ENCODE measurements at places on chromosomes 7 and 10.

- no peak for DNase-seq
These were observed 132.7 kb downstream of the PRPF18 start for GRCh38 chr10:13719425-13719824.

- no peak for DNase-seq
These were observed 14.4 kb downstream of the HERPUD2 start for GRCh38 chr7:35680403-35681013.

DNA sequence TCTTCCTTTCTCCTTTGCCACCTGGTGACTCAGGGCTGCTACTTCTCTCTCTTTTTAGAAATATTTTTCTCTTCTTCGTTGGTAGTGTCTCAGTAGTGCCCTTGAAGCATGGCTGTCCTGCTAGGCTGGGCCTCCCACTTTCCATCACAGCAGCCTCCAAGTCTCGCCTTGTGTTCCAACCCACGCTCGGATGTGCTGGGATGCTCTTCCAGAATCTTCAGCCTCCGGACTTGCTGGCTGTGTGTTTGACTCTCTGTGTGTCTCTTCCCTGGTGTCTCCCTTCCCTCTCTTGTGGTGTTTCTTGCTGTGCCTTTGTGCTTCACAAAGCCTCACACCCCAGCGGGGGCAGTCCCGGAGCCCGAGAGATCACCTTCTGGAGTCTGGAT lies 100.5 kb downstream of the INPP5A start:
- DNase-seq: no peak

- DNase-seq: no peak
These were observed 50.8 kb downstream of the ALOX5 start for GRCh38 chr10:45424668-45425404.

- no peak for DNase-seq
These were observed 82.4 kb downstream of the PHYHIPL start for GRCh38 chr10:59258890-59259289.

- no peak for DNase-seq
These were observed 21.3 kb downstream of the STMP1 start for GRCh38 chr7:135683609-135684008.

- DNase-seq: no peak
These were observed 253.2 kb upstream of the SEMA3A start for GRCh38 chr7:84447636-84448293.

GRCh38 chr7:142992427-142992826 lies 30.3 kb upstream of the KEL start:
- no peak for DNase-seq

- DNase-seq: no peak
These were observed 55.1 kb downstream of the IFIT5 start for GRCh38 chr10:89469517-89469916.

DNA sequence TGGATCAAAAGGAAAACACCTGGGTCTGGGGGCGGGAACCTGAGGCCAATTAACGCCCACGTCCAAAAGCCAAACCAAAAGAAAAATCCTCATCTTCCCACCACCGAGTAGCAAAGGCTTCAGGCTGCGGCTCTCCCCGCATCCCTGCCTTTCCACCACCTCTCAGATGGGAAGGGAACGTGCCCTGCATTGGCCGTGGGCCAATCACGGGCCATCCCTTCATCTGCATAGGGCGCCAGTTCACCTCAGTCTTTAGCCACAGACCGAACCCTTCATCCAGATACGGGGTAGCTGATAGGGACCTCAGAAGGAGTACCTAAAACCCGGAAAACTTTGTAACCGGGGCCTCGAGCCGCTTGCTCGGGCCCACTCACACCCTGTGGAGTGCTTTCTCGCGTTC lies 626 bp downstream of the PRPF18 start:
- DNase-seq: no peak
